Suprapubic skin (tissue), 4 donors: ENCODE measurements at places on chromosomes 3 and 15. TPM values are rescaled to one million over a fixed set of nuclear protein-coding genes. Genes with fewer than 3 reads are reported as not detected.

Gene MOBP
- total RNA-seq, result not detected

Gene PAK6
- 76.7 TPM for total RNA-seq

Gene GOLGA6L10
- total RNA-seq, result 1.2 TPM

Gene MNS1
- total RNA-seq, result 1.6 TPM

Gene CLDN18
- not detected for total RNA-seq

DNA sequence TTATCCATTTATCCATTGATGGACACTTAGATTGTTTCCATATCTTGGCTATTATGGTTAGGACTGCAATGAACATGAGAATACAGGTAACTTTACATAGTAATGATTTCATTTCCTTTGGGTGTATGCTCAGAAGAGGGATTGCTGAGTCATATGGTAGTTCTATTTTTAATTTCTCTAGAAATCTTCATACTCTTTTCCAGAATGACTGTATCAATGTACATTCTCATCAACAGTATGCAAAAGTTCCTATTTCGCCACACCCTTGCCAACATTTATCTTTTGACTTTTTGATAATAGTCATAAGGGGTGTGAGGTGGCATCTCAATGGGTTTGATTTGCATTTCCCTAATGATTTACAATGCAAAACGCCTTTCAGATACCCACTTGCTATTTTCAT, 6.2 kb upstream of the NIPA1 start:
- H3K4me3 ChIP-seq, result no peak overlapping the region
- no peaks in the 10 kb centered on the region for H3K27me3 ChIP-seq
- no peak for DNase-seq
- no peak overlapping the region for H3K27ac ChIP-seq

- H3K4me1 ChIP-seq, result no peaks in the 10 kb centered on the region
- H3K27ac ChIP-seq, result no peak overlapping the region
- no peaks in the 10 kb centered on the region for H3K27me3 ChIP-seq
- no peak for DNase-seq
These were observed 15.1 kb downstream of the PPARG start for GRCh38 chr3:12303993-12304392.

DNA sequence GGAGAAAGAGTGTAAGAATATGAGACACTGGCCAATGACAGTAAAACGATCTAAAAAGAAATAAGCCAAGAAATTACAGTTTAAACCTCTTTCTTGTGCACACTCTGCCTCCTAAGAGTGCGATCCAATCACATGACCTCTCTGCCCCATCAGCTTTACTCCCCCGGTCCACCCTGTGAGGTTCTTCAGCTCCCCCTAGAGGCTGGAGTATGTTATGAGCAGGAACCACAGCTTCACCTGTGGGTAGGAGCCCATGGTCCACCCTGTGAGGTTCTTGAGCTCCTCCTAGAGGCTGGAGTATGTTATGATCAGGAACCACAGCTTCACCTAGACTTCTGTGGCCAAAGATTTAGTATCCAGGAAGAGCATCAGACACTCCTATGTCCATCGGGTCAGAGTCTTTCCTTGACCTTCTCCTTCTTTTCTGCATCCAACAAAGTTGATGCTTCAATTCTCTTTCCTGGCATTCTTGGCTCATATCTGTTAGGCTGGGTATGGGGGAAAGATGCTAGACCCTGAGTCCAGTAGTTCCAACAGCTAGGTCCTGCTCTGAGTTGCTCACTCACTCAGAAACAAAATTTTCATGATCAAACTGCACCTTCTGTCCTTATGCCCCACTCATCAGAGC, 164.0 kb downstream of the MINAR1 start:
- no peak for DNase-seq
- H3K36me3 ChIP-seq, result no peaks in the 10 kb centered on the region
- H3K4me1 ChIP-seq, result no peaks in the 10 kb centered on the region
- no peak overlapping the region for H3K4me3 ChIP-seq
- no peak overlapping the region for H3K27ac ChIP-seq
- H3K27me3 ChIP-seq, result peaks cover 12% of the 10 kb centered on the region

DNA sequence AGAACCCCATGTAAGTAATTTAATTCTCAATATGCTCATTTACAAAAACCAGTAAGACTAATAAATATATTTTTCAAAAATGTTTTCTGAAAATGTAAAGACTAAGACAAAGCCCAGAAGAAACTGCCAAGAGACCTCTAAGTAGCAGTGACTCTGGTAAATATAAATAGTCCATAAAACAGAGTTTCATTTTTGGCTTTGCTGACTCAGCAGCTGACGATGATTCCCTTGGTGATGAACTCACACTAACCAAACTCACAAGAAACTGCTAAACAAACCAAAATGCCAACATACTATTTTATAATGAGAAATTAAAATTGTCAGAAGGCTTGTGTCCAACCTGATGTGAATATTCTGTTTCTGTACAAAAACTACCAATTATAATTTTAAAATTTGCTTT, 31.5 kb upstream of the IMPG2 start:
- peaks cover 12% of the 10 kb centered on the region for H3K36me3 ChIP-seq
- H3K27me3 ChIP-seq, result no peaks in the 10 kb centered on the region
- H3K27ac ChIP-seq, result no peak overlapping the region
- DNase-seq, result no peak
- no peak overlapping the region for H3K4me3 ChIP-seq

DNA sequence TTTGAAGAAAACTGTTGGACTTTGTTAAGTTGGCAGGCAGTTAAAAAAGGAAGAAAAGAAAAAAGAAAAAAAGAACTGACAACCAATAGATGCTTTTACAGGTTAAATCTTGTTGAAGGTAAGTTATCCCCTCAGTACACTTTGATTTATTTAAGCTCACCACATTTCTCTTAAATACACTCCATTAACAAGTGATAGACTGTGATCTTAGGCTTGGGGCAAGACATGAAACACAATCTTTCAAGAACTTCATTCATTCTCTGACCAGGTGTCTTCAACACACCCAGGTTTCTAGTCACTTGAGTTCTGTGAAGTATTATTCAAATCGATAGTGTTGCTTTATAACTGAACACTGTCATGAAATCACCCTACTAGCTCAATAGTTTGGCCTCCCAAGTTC, 751.9 kb downstream of the ROBO1 start:
- H3K36me3 ChIP-seq, result no peaks in the 10 kb centered on the region
- no peaks in the 10 kb centered on the region for H3K27me3 ChIP-seq
- no peak for DNase-seq

GRCh38 chr3:15223685-15224572, 17.9 kb downstream of the CAPN7 start:
- H3K36me3 ChIP-seq, result peaks cover 79% of the 10 kb centered on the region
- DNase-seq, result no peak
- no peak overlapping the region for H3K27ac ChIP-seq
- no peak overlapping the region for H3K4me3 ChIP-seq

GRCh38 chr3:112304611-112305010, 10.6 kb upstream of the SLC9C1 start:
- H3K27me3 ChIP-seq, result no peaks in the 10 kb centered on the region
- H3K4me1 ChIP-seq, result peaks cover 20% of the 10 kb centered on the region
- no peaks in the 10 kb centered on the region for H3K36me3 ChIP-seq
- no peak overlapping the region for H3K27ac ChIP-seq

DNA sequence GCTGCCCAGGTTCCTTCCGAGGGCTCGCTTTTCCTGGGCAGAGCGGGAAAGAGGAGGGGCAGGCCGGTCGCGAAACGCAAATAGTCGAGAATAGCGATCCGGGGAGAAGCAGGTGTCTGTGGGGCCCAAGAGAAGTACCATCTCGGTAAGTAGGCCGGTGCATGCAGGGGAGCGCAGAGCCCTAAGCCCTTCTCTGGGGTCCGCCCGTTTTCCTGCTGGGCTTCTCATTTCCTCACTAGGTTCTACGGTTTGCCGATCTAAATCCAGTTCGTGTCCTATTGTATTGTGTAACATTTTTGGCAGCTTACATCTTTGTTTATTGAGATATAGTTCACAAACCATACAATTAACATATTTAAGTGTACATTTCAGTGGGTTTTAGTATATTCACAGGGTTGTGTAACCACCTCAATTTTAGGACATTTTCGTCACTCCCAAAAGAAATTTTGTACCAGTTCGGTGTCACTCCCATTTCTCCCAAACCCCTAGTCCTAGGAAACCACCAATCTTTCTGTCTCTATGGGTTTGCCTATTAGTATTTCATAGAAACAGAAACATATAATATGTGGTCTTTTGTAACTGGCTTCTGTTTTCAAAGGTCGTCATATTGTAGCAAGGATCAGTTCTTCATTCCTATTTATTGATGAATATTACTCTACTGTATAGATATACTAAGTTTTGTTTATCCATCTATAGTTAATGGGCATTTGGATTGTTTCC, 6.8 kb upstream of the TRIM69 start:
- no peak for DNase-seq
- no peaks in the 10 kb centered on the region for H3K36me3 ChIP-seq

GRCh38 chr15:89070197-89071124, 17.8 kb upstream of the ABHD2 start:
- no peaks in the 10 kb centered on the region for H3K36me3 ChIP-seq
- no peak overlapping the region for H3K4me3 ChIP-seq
- no peak overlapping the region for H3K27ac ChIP-seq
